Activated naive CD8-positive, alpha-beta T cell treated with anti-CD3 and anti-CD28 coated beads for 36 hours (primary cell): ENCODE measurements at places on chromosomes 6 and 20.

GRCh38 chr20:36030149-36030548 lies 61.8 kb downstream of the CNBD2 start:
- H3K27me3 ChIP-seq = no peaks in the 10 kb centered on the region
- no peak overlapping the region for H3K4me3 ChIP-seq
- no peaks in the 10 kb centered on the region for H3K4me1 ChIP-seq
- no peak overlapping the region for H3K27ac ChIP-seq

- peaks cover 2% of the 10 kb centered on the region for H3K36me3 ChIP-seq
- H3K4me3 ChIP-seq = no peak overlapping the region
- peaks cover 10% of the 10 kb centered on the region for H3K4me1 ChIP-seq
These were observed 107.2 kb upstream of the PLEKHG1 start for GRCh38 chr6:150492507-150492906.

- H3K27ac ChIP-seq = peak overlapping the region; percentile 91
- peaks cover 4% of the 10 kb centered on the region for H3K27me3 ChIP-seq
- peaks cover 19% of the 10 kb centered on the region for H3K4me1 ChIP-seq
- DNase-seq = peak; percentile 46
- peak overlapping the region; percentile 98 for H3K4me3 ChIP-seq
These were observed 434 bp downstream of the ZKSCAN4 start for GRCh38 chr6:28251661-28252008.

GRCh38 chr6:166203003-166203640 lies 35.5 kb upstream of the TBXT start:
- no peak overlapping the region for H3K27ac ChIP-seq
- peaks cover 4% of the 10 kb centered on the region for H3K4me1 ChIP-seq
- H3K4me3 ChIP-seq = no peak overlapping the region
- no peak for DNase-seq
- no peaks in the 10 kb centered on the region for H3K36me3 ChIP-seq
- peaks cover 13% of the 10 kb centered on the region for H3K27me3 ChIP-seq

DNA sequence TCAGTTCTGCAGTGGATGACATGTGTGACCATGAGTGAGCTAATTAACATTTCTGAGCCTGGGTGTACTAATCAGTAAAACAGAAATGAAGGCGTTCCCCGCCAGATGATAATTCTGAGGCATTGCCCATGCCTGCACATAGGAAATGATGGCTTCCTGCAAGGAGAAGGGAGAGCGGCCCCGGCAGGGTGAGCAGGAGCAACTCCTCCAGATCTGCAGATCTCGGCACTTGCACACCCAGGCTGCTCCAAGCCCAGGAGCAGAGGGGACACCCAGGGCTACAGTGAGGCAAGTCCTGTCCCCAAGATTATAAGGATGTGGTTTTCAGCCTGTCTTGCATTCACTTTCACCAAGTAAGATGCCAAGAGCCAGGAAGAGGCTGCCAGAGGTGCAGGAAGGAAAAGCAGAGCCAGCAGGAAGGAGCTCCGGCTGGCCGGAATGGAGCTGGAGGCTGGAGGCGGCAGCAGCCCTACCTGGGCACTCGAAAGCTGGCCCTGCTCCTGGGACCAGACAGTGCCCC lies 177.5 kb upstream of the CST7 start:
- H3K4me3 ChIP-seq = no peak overlapping the region
- H3K27ac ChIP-seq = no peak overlapping the region
- H3K27me3 ChIP-seq = peaks cover 7% of the 10 kb centered on the region
- DNase-seq = no peak
- no peaks in the 10 kb centered on the region for H3K36me3 ChIP-seq

DNA sequence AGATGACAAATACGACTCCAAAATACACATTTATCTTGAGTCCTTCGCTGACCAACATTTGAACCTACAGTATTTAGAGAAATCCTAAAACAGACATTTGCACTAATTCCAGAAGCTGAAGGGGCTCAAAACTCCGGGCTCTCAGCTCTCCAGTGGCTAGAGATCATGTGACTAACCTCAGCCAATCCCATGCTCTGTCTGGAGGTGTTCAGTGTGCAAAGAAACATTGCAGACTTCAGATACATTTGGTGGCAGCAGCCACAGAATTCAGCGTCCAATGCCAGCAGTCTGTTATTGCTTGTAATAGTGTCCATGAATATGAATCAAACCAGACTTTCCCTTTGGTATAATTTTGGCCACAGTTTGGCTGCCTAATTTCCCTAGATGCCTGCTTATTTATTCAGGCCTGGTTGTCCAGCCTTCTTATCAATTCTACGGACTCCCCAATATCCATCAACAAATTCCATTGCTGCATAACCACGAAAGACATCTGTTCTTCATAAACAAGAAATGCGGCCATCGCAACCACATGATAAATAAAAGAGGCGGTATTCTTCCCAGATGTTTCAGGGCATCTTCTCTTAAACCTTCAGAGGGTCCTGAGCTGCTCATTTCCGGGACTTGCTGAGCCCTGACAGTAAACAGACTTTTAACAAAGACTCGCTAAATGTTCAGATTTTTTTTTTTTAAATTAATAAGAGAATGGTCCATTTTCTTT lies 14.5 kb upstream of the CYP24A1 start:
- H3K4me1 ChIP-seq = no peaks in the 10 kb centered on the region
- H3K27ac ChIP-seq = no peak overlapping the region
- no peak for DNase-seq
- no peak overlapping the region for H3K4me3 ChIP-seq

- H3K4me3 ChIP-seq = no peak overlapping the region
- H3K27ac ChIP-seq = no peak overlapping the region
- H3K36me3 ChIP-seq = peaks cover 39% of the 10 kb centered on the region
- DNase-seq = no peak
- no peaks in the 10 kb centered on the region for H3K27me3 ChIP-seq
These were observed 28.4 kb downstream of the TBC1D7 start for GRCh38 chr6:13299918-13300317.

DNA sequence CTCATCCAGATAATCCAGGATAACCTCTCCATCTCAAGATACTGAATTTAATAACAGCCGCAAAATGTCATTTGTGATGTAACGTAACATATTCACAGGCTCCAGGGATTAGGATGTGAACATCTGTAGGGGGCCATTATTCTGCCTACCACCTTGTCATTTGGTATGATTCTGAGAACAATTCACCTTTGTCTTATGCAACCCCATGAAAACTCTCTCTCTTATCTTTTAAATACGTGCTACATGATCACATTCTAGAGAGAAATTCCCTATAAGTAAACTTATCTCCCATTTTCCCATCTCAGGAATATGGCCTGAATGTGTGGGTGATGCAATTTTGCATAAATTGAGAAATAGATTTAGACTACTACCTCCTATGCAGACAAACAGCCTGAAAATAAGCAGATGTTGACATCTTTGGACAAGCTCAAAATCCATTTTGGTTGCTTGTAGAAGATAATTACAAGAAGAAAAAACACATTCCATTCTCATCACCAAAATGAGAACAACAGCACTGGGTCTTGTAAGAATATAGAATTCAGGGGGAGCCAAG lies 255.4 kb upstream of the STXBP5 start:
- no peak for DNase-seq
- H3K4me1 ChIP-seq = peaks cover 11% of the 10 kb centered on the region
- H3K4me3 ChIP-seq = no peak overlapping the region

DNA sequence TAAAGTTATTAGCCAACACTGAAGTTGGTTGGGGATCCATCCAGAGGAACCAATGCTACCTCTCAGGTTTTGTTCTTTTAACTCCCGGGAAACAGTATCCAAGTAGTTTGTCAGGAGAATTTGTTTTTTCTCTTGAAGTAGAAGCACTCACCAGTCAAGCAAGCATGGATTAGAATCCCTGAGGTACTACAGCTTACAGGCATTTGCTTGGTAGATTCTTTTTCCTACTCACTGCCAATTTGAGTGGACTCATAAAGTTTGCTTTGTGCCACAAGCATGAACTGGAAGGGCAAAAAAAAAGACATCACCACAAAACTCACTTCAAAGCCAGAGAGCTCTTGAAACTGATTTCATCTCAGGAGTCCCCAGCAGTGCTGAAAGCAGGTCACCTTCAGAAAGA lies 167.4 kb downstream of the MBOAT1 start:
- no peak overlapping the region for H3K4me3 ChIP-seq
- DNase-seq = no peak
- no peaks in the 10 kb centered on the region for H3K36me3 ChIP-seq
- no peak overlapping the region for H3K27ac ChIP-seq
- peaks cover 6% of the 10 kb centered on the region for H3K27me3 ChIP-seq
- H3K4me1 ChIP-seq = no peaks in the 10 kb centered on the region

DNA sequence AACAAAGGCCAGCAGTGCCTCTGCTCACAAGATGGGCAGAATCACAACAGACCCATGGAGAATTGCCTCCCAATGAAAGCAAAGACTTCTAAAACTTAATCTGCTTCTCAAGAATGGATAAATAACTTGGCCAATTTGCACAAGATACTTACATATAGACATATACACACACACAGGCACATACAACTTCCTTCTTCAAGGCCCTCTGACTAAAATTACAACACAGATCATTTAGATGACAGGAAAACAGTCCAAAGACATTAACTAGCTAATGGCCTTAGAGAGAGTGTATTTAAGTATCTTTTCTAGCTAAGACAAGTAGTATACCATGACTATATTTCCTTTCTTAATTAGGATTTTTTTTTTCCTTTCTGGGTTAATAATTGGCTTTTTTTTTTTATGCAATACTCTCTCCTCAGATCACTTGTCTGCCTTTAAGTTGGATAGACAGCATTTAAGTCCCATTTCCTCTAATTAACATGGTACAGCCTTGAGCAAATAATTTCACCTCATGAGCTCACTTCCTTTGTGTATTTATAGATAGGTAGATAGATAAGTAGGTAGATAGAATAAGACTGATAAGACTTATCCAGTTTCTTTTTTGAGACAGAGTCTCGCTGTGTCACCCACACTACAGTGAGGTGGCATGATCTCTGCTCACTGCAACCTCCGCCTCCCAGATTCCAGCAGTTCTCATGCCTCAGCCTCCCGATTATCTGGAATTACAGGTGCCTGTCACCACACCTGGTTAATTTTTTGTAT lies 70.0 kb downstream of the NRSN1 start:
- no peaks in the 10 kb centered on the region for H3K36me3 ChIP-seq
- no peak overlapping the region for H3K27ac ChIP-seq
- H3K4me1 ChIP-seq = no peaks in the 10 kb centered on the region

DNA sequence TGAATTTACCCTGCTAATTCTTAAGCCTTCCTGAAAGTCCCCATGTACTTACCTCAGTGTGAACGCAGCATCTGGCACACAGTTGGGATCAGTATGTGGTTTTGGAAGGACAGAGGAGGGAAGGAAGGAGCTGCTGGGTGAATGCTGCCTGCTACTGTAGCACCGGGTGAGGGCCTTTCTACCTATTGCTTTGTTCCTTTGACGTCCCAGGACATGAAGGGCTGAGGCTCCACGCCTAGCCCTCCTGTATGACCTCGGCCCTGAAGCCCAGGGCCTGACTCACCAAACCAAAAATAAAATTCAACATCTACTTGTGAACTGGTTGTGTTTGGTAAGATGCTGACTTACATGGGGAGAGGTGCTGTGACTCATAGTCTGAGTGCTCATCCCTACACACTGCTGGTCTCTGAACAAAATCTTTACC lies 51.1 kb downstream of the ARID1B start:
- H3K27ac ChIP-seq = no peak overlapping the region
- peaks cover 20% of the 10 kb centered on the region for H3K36me3 ChIP-seq
- DNase-seq = peak; percentile 18
- H3K4me3 ChIP-seq = no peak overlapping the region
- peaks cover 60% of the 10 kb centered on the region for H3K4me1 ChIP-seq
- H3K27me3 ChIP-seq = no peaks in the 10 kb centered on the region

DNA sequence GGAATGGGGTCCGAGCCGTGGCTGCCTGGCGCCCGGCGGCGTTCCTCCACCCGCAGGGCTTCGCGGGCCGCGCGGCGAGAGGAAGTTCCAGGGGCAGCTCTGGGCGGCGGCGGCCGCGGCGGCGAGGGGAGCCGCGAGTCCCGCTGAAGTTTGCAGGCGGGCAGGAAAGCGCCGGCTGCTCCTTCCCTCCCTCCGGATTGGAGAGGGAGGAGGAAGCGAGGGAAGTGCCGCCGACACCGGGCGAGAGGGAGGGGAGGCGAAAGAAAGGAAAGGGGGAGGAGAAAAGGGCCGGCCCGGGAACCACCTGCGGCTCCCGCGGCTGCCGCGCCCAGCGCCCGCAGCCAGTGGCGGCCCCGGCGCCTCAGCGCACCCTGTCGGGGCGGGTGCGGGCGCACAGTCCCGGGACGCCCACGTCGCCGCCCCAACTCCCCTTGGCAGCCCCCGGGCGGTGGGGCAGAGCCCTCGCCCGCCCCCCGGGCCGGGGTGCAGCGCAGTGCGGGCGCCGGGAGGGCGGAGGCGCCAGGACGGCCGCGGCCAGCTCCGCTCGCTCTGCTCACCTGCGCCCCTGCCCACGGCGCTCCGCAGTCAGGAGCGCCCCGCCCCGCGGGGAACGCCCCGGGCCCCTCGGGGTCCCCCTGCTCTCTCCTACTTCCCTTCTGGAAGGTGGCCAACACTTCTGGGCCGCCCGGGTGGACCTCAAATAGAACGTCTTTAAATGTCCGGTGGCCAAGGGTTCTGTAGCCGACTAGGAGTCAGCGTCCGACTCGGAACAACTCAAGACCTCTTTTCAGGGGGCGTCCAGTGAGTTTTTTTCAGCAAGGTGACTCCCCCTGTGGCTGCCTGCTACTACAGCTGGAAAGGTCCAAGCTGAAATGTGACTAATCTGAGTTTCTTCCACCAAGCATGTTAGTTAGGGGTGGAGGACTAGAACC lies 80.3 kb upstream of the CCDC28A start:
- H3K4me3 ChIP-seq = peak overlapping the region; percentile 82
- peaks cover 50% of the 10 kb centered on the region for H3K27me3 ChIP-seq
- peak; percentile 49 for DNase-seq
- peaks cover 8% of the 10 kb centered on the region for H3K4me1 ChIP-seq
- H3K36me3 ChIP-seq = no peaks in the 10 kb centered on the region

DNA sequence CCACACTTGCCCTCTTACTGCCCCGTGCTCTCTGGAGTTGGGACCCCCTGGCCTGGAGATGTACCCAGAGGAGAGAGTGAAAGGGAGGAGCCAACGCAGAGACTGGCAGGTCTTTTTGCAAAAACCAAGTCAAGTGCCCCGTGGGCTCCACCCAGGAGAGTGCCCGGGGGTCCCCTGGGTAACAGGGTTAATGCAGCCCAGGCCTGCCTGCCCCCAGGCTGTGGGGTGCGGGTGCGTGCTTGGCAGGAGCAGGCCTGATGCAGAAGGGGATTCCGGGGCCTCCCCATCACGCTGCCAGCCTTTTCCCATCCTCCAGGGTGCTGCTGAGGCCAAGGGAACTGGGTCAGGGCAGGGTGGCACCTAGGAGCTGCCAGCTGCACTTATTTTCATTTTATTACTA lies 184.4 kb downstream of the ERMARD start:
- no peaks in the 10 kb centered on the region for H3K36me3 ChIP-seq
- H3K4me1 ChIP-seq = no peaks in the 10 kb centered on the region
- DNase-seq = no peak

- H3K36me3 ChIP-seq = no peaks in the 10 kb centered on the region
- no peak overlapping the region for H3K4me3 ChIP-seq
- no peaks in the 10 kb centered on the region for H3K27me3 ChIP-seq
- peak; percentile 70 for DNase-seq
These were observed 28.4 kb downstream of the LYRM2 start for GRCh38 chr6:89610149-89610642.
